ENCODE measurements at places on chromosomes 16 and 17.

DNA sequence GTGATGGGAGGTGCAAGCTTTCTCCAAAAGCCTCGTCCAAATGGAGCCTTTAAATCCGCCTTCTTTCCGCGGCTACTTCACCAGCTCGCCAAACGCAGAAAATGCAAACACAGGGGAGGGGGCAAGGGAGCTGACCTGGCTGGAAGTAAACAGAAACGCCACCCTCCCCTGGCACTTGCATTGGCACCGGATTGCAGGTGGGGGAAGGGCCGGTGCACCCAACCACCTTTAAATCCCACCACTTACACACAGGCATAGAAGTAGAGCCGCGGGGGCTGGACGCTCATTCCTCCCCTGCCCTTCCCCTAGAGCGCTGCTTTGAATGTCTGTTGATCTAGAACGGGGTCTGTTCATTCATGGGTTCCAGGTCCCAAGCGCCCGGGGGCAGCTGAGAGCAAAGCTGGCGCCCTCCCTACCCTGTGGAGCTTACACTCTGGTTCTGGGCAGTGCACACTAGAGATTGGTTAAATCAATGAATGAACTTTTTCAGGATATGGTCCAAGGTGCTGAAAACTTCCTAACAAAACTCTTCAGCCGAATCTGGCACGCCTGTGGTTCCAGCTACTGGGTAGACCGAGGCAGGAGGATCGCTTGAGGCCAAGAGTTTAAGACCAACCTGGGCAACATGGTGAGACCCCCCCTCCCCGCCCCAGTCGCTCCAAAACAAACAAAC lies 920 bp upstream of the ZCCHC14 start:
- no peak for DNase-seq

GRCh38 chr17:14334919-14335318 lies 34.0 kb downstream of the HS3ST3B1 start:
- peak; percentile 23 for DNase-seq

GRCh38 chr17:73711184-73711583 lies 66.9 kb upstream of the SDK2 start:
- DNase-seq = no peak

DNA sequence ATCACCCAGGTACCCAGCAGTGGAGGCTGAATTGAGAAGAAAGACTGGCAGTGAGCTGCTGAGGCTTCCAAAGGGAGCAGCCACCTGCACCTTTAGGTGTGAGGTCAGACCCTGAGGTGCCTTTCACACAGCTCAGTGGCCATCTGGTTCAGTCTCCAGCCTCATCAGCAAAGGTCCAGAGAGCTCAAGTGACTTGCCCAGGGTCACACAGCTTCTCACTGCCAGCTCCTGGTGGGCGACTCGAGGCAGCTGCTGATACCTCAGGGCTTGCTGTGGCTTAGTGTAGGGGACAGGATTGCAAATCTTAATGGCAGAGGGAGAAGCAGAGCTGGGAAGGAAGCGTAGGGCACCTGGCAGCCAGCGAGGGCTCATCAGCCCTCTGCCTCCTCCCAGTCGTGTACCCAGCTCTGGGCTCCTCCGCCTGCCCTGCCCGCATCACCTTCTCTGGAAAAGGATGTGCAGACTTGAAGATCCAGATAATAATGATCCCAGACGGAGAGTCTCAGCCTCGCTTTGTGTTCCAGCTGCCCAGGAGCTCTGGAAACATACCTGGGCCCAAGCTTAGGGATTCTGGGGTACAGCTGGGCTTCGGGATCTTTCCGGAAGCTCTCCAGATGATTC lies 165.3 kb upstream of the GSE1 start:
- no peak for DNase-seq

DNA sequence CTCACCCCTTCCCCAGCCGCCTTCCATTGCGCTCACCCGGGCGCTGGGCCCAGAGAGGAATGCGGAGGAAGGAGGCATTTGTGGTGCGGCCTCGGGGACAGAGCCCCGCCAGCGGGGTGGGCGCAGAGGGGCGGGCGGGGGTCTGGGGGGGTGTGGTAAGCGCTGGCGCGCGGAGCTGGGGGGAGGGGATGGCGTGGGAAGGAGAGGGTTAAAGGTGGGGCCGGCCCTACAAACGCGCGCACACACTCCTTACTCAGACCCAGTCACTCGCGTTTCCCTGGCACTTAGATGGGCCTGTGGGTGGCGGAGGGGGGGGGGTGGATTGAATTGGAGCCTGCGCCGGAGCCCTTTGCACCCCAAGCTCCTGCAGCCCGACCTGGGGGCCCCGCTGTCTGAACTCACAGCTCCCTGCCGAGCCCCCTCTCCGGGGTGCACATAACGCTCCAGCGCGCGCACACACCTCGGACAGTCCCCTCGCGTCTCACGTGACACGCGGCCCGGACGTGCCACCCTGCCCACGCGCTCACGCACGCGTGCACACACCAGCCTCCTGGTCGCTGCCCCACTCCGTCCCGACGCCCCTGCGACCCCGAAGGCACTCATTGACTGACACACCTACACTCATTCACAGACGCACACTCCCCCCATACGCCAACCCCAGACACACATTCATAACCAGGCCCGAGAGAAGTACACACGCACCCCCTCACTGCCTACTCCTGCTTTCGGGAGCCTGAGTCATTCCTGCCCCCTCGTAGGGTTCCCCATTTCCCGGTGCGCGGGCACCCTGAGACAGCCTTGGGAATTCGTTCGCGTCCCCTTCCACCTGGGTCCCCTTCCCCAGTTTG lies 844 bp downstream of the TBKBP1 start:
- DNase-seq = peak; percentile 52

- peak; percentile 74 for DNase-seq
Observed at GRCh38 chr17:31373150-31374093, 18.1 kb upstream of the RAB11FIP4 start.

DNA sequence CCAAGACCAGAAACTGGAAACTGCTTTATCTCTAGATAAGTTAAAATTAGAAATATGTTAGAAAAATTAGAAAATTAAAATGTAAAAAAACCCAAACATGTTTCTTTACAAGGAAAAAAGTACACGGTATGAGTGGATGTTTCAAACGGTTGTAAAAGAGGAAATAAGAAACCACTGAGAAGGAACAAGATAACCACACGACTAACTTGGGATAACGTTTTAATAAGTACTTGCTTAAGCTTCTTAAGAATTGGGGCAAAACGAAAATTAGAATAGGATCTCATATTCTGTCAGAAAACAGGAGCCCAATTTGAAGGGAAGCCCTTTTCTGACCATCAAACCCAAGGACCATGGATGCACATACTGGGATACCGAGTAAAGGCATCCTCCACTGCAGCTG lies 31.0 kb downstream of the MBTPS1 start:
- DNase-seq = no peak

DNA sequence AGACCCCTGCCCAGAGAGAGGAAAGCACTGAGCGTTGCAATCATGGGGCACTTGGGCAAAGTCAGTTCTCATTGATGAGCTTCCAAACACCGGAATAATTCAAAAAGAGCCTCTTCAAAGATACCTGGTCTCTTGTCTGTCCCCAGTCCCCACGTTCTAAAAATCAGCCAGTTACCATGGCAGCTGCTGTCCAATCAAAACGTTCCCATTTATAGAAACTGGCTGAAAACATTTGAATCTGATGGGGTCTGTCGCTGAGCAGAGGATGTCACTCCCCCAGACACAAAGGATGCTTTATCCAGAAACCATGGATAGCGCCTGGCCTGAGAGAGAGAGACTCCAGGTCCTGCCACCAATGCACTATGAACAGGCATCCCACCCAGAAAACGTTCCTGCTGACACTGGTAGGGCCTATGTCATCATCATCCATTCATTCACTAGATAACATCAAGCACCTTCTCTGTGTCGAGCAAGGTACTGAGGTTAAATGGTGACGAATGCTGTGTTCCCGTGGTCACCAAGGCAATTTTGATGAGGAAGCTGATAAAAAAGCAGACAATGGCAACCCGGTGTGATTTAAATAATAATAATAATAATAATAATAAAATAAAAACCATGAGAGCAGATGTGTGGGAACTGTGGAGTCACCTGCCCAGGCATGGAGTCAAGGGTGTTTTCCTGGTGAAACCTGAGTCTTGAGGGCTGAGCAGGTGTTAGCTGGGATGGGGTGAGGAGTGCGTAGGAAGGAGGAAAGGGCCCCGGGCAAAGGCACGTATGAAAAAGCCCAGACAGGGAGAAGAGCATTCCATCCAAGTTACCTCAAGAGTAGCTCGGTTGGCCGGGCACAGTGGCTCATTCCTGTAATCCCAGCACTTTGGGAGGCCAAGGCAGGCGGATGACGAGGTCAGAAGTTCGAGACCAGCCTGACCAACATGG lies 19.0 kb upstream of the CALB2 start:
- DNase-seq = no peak

GRCh38 chr17:42547001-42547461 lies 5.7 kb upstream of the HSD17B1 start:
- no peak for DNase-seq

DNA sequence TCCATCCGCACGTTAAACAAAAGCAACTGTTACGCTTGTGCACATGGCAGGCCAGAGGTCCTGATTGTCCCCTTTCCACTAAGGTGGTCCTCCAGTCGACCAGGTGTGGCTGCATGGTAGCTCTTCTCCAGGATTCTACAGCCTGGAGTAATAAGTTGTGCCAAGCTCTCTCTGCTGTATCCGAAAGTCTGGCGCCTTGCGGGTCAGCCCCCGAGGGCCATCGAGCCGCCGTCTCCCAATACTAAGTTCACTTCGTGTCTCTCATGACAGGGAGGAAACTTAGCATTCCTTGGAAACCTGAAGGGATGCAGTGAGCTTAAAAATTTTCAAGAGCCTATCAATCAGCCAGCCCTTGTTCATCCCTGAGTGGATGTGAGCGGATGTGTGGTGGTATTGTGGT lies 5.3 kb upstream of the ENDOV start:
- DNase-seq = no peak

GRCh38 chr17:40303009-40303657 lies 5.8 kb upstream of the RARA start:
- peak; percentile 79 for DNase-seq

GRCh38 chr17:27486741-27487140 lies 30.5 kb downstream of the KSR1 start:
- DNase-seq = no peak

DNA sequence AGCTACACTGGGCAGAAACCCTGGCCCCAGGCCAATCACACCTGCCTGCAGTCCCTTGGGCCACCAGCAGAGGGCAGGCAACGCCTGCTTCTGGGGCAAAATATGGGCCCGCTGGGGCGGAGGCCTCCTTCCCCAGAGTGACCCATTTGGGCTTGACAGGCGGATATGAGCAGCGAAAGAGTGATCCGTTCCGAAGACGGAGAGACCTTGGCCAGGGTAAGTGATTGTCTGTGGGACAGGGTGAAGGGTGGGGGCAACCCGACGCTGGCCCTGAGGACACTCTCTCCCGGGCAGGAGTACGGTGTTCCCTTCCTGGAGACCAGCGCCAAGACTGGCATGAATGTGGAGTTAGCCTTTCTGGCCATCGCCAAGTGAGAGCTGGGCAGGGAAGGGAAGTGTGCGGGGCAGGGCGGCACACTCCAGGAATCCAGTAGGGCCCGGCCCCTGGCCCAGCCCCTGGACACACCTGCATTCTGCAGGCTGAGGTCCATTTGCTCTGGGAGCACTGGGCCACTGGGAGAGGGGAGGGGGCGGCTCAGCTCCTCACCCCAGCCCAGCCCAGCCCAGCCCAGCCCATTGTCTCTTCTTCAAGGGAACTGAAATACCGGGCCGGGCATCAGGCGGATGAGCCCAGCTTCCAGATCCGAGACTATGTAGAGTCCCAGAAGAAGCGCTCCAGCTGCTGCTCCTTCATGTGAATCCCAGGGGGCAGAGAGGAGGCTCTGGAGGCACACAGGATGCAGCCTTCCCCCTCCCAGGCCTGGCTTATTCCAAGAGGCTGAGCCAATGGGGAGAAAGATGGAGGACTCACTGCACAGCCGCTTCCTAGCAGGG lies 3.5 kb upstream of the NHERF1 start:
- peak; percentile 87 for DNase-seq

DNA sequence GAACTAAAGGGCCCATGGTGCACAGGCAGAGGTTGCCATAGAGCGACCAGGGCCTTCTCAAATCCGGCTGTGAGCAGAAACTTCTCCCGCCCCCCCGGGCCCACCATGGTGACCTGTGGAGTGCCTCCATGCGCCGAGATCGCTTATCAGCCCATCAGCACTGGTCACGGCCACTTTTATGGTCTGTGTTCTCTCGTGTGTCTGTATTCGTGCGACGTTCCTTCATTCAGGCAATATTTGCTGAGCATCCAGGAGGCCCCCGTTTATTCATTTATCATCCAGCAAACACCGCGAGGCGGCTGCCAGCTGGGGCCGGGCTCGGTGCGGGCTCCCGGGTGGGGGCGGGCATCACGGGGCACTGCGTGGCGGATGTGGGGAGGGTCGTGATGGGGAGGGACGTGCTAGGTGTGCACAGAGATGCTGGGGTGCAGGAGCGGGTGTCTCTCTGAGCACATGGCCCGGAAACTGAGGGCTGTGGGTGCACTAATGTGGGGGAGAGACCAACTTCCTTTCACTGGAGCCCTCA lies 88.0 kb upstream of the CBX4 start:
- DNase-seq = no peak

GRCh38 chr16:73287859-73288405 lies 240.0 kb upstream of the ZFHX3 start:
- DNase-seq = no peak

DNA sequence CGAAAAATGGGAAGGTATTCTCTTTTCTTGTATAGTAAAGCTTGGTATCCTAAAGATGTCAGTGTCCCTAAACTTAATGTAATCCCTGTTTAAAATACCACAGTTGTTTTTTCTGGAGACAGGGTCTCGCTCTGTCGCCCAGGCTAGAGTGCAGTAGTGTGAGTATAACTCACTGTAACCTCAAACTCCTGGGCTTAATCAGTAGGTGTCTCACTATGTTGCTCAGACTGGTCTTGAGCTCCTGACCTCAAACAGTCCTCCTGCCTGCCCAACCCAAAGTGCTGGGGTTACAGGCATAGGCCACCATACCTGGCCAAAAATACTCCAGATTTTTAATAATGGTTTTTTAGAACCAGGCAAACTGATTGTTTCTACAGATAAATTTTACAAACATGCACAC lies 8.2 kb downstream of the DCAF7 start:
- no peak for DNase-seq

- DNase-seq = no peak
Observed at GRCh38 chr17:61063528-61063927, 336.1 kb upstream of the TBX2 start.

- no peak for DNase-seq
Observed at GRCh38 chr17:4946312-4946976, 1.9 kb downstream of the PFN1 start.

DNA sequence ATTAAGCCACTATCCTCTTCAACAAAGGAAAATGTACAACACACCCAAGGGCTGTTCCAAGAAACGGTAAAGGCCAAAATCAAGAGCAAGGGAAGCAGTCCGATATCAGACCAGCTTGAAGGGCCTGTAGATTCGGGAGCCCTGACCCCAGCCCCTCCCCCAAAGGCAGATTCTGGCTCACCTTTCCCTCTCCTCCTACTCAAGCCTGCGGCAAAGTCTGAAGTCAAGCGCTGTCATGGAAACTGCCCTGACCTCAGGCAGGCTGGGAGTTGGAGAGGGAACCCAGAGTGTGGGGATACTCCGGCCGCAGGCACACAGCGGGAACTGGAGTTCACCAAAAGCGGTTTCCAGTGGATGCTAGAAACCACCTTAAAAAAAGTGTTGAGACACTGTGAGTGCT lies 1.8 kb downstream of the ALYREF start:
- DNase-seq = no peak

All from CD4-positive, alpha-beta T cell treated with Interleukin-2 at 100 ng/mL for 4 hours (primary cell).